ENCODE measurements at places on chromosomes 7 and 10.

GRCh38 chr10:121205625-121206024 is 354.5 kb downstream of the WDR11 start:
- no peak for DNase-seq

DNA sequence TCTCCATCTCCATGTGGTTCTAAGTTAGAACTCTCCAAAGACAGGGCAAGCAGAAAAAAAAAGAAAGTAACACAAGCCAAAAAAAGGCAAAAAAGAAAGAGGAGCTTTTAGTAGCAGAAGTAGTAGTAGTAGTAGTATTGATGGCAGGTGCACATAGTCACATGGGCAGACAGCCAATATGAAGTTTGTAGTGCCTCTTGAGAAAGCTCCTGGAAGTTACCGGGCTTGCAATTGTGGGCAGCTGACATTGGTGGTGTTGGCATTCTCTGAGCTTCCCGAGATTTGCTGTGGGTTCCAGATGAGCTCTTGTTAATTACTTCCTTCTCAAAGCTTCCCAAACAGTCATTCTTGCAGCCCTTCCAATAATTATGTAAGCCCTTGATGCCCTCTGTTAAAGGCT is 1128.5 kb downstream of the TYW1 start:
- no peak for DNase-seq

GRCh38 chr10:117544711-117545140 is 2.2 kb downstream of the EMX2 start:
- no peak for DNase-seq

DNA sequence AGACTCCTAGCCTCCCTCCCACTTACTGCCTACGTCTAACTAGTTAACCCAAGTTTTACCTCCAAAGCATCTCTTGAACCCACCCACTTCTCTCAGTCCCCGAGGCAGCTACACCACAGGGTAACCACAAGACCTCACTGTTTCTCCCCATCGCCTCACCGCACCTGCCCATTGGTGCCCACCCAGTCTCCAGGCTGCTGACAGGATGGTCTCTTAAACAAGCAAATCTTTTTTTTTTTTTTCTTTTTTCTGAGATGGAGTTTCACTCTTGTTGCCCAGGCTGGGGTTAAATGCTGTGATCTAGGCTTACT is 47.0 kb downstream of the DENND2A start:
- DNase-seq = no peak

DNA sequence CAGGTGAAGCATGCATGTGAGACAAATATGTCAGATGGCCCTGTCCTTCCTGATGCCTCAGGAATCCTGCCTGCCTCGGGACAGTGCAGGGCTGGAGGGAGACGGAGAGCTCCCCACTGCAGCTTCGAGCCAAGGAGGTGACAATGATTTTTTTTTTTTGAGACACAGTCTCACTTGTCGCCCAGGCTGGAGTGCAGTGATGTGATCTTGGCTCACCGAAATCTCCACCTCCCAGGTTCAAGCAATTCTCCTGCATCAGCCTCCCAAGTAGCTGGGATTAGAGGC is 68.8 kb downstream of the OAT start:
- DNase-seq = no peak

DNA sequence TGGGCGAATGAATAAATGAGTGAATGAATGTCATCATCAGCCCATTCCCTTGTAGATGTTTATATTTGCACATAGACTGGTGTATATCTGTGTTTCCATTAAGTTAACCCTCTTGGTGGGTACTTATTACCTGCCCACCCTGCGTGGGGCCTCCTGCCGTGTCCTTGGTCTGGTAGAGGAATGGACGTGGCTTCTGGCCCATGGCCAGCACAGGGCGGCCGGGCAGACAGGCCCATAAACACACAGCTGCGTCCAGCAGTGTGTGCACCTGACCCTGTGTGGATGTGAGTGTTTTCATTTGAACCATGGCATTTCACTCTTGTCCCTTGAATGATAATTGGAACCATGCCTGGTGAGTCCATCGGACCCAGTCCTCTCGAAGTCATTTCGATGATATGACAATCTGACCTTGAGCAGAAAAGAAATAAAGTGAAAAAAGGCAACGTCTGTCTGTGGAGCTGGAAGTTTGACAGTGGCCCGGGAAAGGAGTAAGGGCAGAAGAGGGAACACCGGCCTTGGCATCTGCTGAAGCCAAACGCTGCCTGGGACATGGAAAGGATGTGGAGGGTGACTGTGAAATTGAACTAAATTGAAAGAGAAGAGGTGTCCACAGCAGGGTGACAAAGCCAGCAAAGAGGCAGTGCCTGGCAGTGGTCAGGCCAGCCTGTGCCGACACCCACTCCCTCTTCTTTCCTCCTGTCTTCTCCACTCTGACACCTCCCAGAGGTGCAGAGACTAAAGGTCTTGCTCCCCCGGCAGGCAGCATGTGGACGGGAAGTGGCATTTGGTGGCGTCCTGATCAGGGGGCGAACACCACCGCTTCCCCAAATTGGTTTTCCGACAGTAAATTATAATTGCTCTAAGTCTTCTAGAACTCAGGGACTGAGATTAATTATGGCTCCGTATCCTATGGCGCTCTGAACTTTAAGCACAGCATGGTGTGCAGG is 199.0 kb upstream of the ZMIZ1 start:
- no peak for DNase-seq

GRCh38 chr10:323651-324293 is 188.5 kb downstream of the ZMYND11 start:
- peak; percentile 93 for DNase-seq

Measured in AG08396 (cell line).